ENCODE measurements at places on chromosomes 6 and 20. TPM values are rescaled to one million over a fixed set of nuclear protein-coding genes. Genes with fewer than 3 reads are reported as not detected.

- DNase-seq: no peak
These were observed 248.6 kb downstream of the KHDRBS2 start for GRCh38 chr6:62037445-62037844.

TENT5A gene
- 5.1 TPM for polyA plus RNA-seq

DNA sequence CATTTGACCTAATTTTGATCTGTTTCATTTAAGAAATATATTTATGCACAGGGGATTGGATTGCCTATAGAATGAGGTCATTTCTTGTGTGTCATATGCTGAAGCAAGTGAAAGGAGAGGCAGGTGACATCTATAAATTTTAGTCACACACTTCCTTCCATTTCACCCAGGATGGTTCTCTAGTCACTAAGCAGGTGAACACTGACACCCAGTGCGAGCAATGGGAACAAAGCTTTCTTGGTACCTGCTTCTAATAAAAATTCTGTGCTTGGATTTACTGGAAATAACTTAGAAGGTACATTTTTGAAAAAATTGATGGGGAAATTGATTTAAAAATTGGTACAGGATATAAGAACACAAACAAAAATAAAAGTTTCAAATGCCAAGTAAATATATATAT, 66.9 kb upstream of the MC3R start:
- no peak for DNase-seq

DNA sequence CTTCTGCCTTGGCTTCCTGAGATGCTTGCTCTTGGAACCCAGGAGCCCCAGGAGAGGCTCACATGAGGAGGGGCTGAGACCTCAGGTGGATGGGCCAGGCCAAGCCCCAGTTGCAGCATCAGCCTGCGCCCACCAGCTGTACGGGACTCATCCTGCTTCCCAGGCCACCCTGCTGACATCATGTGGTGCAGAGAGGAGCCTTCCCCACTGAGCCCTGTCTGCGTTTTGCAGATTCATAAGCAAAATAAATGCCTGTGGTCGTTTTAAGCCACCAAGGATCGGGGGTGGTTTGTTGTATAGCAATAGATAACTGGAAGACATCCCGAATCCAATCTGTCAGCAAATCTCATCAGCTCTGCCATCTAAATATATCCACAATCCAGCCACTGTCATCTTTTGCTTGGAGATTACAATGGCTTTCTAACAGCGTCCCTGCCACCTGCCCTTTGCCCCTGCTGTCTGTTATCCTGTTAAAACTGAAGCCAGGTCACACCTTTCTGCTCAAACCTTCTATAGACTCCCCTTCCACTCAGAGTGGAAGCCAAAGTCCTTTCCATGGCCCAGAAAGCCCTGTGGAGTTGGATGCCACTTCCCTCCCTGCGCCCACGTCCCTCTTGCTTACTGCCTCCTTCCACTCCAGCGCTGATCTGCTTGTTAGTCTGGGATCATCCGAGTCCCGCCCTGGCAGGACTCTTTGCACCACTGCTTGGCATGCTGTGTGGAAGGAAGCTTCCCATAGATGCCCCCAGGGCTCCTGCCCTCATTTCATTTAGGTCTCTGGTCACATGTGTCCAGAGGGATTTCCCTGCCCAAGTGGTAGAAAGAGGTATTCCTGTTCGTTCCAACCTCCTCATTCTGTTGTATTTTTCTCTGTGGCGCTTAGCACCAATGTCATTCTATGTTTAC, 24.0 kb upstream of the MLN start:
- no peak for DNase-seq

DNA sequence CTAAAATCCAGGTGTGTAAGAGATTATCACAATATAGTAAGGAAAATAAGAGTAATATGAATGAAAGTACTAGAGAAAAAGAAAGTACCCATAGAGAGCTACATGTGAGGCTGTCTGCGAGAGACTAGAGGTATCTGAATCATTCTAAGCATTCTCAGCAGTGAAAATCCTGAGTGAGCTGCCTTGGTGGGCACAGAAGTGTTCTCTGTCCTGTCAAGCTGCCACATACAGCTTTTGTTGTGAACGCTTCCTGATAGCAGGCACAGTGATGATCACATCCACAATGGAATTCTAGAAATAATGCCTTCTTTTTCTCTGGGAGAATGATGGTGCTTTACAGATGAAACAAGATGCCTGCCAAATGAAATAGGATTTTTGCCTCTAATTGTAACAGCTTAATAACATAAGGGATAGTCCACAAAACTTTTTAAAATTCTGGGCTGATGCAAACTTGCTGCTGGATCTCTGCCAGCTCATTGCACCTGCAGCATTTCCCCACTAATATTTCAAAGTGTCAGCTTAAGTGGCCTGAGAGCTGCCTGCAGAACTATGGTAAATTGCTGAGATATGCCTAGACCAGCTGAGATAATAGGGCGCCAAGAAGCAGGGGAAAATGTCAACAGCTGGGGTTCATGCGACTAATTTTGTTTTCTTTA, 620.5 kb downstream of the DOK5 start:
- DNase-seq: no peak

DNA sequence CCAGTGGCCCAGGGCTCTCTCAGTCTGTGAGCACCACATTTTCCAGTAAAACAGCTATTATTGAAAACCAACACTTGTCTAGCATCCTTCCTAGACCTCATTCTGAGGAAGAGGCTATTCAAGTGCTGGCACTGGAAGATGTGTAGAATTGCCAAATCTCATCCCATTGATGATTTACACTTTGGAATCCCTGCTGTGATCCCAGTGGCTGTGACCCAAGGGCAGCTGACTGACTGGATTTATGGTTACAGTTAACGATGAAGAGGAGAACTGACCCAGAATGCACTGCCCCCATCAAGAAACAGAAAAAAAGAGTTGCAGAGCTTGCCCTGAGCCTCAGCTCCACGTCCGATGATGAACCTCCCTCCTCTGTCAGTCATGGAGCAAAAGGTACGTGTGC, 2.4 kb downstream of the CMTR1 start:
- no peak for DNase-seq

- no peak for DNase-seq
These were observed 196.4 kb downstream of the SLC16A10 start for GRCh38 chr6:111283707-111284106.

DNA sequence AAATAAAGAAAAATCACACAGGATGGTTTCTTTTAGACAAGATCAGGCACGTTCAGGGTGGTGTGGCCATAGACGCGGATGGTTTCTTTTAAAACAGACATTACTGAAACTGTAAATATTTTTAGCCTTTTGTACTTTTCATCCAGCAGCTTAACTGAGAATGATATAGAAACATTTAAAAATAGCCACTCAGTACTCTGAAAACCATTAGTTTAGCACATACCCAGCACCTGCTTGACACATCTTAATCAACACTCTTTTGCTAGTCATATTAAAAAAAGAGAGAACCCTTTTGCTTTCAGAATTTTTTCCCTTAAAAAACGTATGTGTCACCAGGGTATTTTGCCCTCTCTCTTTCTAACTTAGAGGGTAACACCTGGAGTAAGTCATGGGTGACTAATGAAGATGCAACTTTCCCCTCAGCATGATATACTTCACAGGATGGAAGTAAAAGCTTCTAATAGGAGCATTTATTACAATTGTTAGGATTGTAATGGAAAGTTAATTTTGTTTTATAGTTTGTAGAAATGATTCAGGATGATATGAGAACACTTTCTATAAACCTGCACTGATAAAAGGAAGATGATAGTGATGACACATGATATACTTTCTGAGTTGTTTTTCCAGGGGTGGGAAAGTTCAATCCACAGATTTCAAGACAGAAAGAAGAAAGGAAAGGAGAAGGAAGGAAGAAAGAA, 45.2 kb downstream of the BACH2 start:
- DNase-seq: no peak

GRCh38 chr6:52304983-52305390, 20.4 kb upstream of the MCM3 start:
- no peak for DNase-seq

GRCh38 chr6:123802697-123803503, 765 bp upstream of the NKAIN2 start:
- DNase-seq: peak; percentile 66

GRCh38 chr6:150128425-150128824, 14.4 kb upstream of the PPP1R14C start:
- DNase-seq: no peak

GRCh38 chr6:1940381-1940780, 305.0 kb downstream of the GMDS start:
- no peak for DNase-seq

CRISP3 gene
- polyA plus RNA-seq: 0.24 TPM

- no peak for DNase-seq
These were observed 133.9 kb downstream of the MYLK4 start for GRCh38 chr6:2616811-2617210.

GRCh38 chr6:9086331-9086730, 651.0 kb upstream of the SLC35B3 start:
- DNase-seq: no peak

SOX12 gene
- 33.6 TPM for polyA plus RNA-seq

DNA sequence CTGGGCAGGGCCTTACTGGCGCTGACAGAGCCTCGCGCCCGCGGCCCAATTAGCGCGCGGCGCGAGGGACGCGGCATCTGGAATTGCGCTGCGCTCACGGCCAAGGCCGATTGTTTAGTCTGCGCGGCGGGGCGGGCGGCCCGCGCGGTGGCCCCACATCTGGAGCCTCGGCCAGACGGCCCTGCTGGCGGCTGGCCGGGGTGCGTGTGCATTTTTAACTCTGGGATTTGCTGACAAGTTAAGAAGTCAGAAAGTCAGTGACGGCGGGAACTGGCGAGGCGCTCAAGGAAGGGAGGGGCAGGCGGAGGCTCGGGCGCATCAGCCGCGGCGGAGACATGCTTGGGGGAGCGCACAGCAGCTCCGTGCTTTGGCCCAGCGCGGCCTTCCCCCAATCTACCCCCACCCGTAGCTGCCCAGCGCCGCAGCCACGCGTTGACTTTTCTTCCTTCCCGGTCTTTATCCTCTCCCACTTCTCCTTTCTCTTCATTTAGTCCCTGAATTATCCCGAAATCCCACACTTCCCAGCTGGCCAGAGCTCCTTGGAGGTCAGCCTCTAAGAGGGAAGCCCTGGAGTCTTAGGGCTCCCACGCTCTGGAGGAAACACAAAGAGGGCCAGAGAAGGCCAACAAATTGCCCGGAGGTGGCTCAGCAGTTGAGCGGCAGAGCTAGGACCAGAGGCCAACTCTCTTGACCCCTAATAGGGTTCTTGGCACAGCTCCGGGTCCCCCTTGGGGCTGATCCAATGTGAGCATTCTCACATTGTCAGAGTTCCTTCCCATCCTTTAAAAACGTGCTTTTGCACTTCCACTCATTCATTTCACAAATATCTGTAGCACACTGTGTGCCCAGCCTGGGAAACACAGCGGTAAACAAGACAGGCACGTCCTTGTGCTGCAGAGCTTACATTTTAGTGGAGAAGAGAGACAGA, 40.8 kb upstream of the FOXP4 start:
- no peak for DNase-seq

NKAPL gene
- polyA plus RNA-seq: 2.5 TPM

DNA sequence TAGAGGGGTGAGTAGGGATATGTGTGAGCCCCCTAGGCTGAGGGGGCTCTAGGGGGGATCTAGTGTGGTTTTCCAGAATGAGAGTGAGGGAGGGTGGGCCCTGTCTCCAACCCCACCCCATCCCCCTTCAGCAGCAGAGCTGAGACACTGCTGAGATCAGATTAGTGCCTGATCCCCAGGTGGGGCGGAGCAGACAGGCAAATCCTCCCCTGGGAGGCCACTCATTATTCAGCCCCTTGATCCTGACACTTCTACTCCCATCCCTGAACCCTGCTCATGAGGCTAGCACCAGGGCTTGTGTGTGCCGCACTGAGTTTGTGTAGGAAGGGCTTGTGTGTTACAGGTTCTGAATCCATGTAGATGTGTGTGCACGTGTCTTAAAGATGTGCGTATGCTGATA, 42.5 kb downstream of the SPDEF start:
- no peak for DNase-seq

- no peak for DNase-seq
These were observed 11.6 kb upstream of the SPTLC3 start for GRCh38 chr20:12997128-12997655.

GRCh38 chr6:36751833-36752186, 54.2 kb downstream of the RAB44 start:
- DNase-seq: no peak

DNA sequence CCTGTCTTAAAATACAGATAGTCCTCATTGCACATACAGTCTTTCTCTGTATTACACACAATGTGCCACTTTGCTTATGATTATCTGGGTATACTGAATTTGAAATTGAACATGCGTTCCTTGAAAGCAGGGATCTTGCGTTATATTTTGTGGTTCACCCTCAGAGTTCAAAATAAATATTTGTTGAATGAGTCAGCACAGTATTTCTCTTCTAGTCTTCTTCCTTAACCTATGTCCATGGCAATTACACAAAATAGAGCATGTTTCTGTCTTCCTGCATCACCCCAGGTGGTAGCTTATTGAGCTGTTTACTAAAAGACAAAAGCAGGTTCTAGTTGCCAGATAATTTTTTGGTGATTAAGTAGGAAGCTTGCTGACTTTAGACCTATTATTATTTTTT, 272.9 kb upstream of the FERMT1 start:
- no peak for DNase-seq

DNA sequence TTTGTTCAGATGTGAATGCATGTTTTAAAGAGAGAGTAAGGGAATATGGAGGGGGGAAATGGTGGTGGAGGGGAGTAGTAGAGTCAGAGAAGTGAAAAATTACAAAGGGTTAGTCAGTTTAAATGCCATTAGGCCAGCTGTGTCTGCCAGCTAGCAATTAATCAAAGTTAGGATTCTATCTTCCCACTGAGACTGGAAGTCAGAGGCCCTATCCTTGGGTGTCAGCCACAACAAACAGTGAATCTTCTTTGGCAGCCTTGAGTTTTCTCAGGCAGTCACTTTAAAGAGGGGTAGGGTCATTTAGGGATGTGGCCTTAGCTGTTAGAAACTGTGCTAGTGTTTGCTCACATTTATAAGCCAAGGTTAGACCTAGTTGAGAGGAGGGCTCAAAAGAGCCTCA, 120.5 kb upstream of the BTBD3 start:
- no peak for DNase-seq

Measured in right renal pelvis (tissue), 4 donors.